ENCODE measurements at places on chromosomes 2 and 18.

DNA sequence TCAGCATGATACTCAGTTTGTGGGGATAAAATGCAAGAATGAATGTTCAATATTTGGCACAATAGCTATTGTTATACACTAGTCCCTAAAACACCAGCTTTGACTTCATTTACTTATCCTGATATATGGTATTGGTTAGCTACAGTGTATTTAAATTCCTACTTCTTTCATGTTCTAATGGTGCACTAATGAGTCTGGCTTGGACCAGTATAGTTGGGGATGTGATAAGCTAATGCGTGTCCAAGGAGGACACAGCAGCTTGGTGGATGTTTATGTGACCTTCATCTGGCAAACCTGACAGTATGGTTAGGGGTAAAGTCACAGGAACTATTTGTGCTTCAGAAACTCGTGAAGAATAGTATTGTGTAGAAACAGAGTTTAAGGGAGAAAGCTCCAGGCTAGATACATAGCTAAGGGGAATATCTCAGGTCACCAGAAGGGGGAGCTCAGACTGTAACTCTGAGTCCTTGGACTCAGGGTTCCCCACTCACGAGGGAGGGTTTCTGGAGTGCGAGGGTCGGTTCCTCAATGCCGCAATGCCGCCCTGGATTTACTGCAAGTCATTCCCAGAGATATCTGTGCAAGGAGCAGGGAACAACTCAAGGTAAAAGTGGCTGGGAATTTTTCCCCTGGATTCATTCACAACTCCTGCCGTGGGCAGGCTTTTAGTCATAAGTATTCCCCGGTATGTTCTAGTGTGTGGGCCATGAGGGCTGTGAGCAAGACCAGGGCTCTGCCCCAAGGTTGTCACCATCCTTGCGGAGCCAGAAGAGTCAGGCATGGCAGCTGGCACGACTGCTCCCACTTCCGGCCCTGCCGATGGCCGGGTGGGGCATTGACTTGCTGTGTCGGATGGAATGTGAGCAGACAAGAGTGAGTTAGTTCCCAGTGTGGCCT is 14.5 kb downstream of the IL1R2 start:
- peak; percentile 29 for DNase-seq

DNA sequence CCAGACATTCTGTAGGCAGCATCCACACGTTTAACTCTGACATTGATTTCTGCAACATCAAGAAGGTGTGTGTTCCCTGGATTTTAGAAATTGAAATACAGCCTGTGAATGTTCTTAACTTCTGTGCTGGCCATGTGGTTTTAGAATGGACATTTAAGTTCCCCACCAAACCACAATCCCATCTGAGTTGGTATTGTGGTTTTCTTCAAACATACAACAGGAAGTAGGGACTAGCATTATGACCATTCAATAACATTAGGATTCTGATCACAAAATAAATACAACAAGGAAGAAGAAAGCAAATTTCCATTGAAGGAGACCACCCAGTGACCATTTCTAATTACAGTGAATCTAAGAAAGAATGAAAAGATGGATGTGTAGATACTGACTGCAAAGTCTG is 51.2 kb downstream of the MAP3K20 start:
- DNase-seq, result no peak

DNA sequence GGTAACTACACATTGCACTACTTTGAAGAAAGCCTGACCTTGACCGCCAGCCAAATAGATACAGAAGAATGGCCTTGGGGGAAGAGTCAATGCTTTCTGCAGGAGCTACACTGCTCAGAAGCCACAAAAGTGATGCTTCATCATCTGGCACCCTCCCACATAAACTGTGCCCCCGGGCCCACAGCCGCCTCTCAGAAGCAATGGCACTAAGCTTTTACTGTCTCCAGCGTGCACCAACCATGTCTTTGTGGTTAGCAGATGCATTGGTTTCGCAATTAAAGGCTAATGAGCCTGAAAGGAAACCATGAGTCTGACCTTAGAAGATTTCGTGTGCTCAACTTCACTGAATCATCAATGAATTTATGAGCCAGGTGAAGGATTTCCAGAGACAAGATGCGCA is 209.4 kb upstream of the TRIB2 start:
- peak; percentile 28 for DNase-seq

GRCh38 chr2:16870491-16871076 is 204.9 kb upstream of the CYRIA start:
- DNase-seq, result no peak

DNA sequence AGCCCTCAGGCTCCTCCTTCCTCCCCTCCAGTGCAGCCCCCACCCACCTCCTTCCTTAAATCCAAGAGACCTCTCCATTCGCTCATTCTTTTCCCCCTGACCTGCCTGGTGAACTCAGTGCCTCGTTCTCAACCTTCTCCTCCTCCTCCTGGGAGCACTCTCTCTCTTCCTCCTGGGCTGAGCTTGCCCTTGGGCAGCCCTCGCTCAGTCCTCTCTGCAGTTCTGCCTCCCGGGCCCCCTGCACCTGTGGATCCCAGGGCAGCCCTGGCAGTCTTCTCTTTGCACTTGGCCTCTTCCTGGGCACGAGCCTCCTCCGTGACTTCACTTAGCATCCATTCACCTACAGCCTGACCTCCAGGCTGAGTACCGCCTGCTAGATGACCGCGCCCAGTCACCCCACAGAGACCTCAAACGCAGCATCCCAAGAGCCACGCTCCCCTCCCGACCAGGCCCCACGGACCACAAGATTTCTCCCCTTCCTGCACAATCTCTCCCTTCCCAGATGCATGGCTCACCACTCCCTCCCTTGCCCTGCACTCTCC is 58.9 kb upstream of the ID2 start:
- no peak for DNase-seq

- no peak for DNase-seq
Measured at GRCh38 chr18:77857678-77858655, 608.3 kb downstream of the GALR1 start.

GRCh38 chr2:73830871-73831401 is 2.2 kb downstream of the STAMBP start:
- no peak for DNase-seq

DNA sequence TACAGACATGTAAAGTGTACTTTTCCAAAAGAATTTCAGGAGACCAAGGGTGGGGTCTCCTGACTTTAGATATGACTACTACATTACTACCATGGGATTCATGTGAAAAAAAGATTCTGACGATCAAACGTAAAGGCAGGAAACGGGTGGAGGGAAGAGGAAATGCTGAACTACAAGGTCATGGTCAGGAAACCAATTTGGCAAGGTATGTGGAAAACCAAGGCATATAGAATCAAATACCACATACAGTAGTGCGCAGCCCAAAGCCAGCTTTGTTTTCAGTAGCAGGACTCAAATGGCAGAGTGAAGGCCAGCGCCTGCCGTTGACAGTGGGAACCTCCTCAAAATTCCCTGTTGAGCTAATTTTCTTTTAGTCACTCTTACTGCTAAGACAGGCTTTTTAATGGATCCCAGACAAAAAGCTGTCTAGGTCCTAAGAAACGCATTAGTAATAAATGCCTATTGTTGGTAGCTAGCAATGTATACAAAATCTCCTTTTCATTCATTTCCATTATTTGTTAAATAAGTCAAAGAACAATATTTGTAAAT is 57.6 kb upstream of the SERTAD2 start:
- DNase-seq, result peak; percentile 14

GRCh38 chr2:166882851-166883250 is 5.4 kb upstream of the XIRP2 start:
- DNase-seq, result no peak

GRCh38 chr2:212669761-212670160 is 131.2 kb upstream of the ERBB4 start:
- no peak for DNase-seq

DNA sequence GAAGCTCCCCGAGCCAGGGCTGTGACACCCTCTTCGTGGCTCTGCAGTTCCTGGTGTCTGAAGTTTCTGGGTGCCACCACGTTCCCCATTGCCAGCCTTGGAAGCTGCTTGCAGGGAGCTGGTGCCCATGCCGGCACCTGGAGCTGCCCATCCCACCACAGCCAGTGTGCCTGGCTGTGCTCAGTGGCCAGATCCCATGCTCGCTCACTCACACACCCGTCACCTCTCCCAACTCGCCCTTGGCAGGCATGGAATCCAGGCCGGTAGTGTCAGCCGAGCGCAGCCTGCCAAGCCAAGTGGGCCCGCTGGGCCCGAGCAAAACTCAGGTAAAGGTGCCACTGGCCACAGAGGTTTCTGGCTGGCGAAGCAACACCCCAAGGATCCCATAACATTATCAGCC is 370.2 kb downstream of the PTPRM start:
- DNase-seq, result no peak

- DNase-seq, result no peak
Measured at GRCh38 chr2:121862286-121862685, 106.8 kb downstream of the TSN start.
